HFFc6 (cell line): ENCODE measurements at places on chromosomes 12 and 14. TPM values are rescaled to one million over a fixed set of nuclear protein-coding genes. Genes with fewer than 3 reads are reported as not detected.

Gene ACRBP
- not detected in 3 replicates for total RNA-seq

Gene PSMA6
- total RNA-seq, result 181 to 221 TPM (median 186 TPM) in 3 replicates

Gene ALX1
- total RNA-seq, result not detected in 3 replicates

Gene PLEKHA5
- 16.5 and 19.0 TPM in 2 replicates for total RNA-seq

DNA sequence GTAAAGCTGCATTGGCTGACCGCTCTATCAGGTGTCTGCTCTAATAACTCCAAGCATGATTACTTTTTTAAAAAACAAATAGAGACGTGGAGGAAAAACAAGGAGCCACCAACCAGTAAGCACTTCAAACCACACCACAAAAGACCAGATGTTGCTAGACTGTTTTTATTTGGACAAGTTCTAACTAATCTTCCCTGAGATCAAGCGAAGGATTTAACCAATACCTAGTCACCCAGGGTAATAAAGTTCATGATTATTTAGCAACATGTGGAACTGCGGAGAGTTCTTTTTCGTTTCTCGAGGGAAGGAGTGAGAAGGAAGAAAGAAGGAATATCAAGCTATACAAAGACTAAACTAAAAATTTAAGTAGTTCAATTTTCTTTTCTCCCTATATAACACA lies 288.1 kb downstream of the DUSP6 start:
- H3K4me1 ChIP-seq, result peaks cover 70% of the 10 kb centered on the region
- no peaks in the 10 kb centered on the region; the same call in 1 of the 2 replicates for H3K36me3 ChIP-seq
- no peak overlapping the region for H3K4me3 ChIP-seq
- H3K27ac ChIP-seq, result peak overlapping the region; percentile 25; the same call in 1 of the 2 replicates

GRCh38 chr12:50599366-50600095 lies 94.7 kb downstream of the DIP2B start:
- peaks cover 4% of the 10 kb centered on the region for H3K36me3 ChIP-seq
- no peaks in the 10 kb centered on the region; the same call in 1 of the 2 replicates for H3K27me3 ChIP-seq
- peaks cover 61% of the 10 kb centered on the region for H3K4me1 ChIP-seq

GRCh38 chr12:47864646-47865235 lies 40.1 kb downstream of the VDR start:
- H3K4me3 ChIP-seq, result no peak overlapping the region
- no peak for DNase-seq
- no peaks in the 10 kb centered on the region for H3K36me3 ChIP-seq
- H3K27ac ChIP-seq, result no peak overlapping the region

GRCh38 chr12:101470939-101471338 lies 4.2 kb upstream of the SPIC start:
- H3K27ac ChIP-seq, result no peak overlapping the region
- DNase-seq, result no peak
- no peaks in the 10 kb centered on the region for H3K36me3 ChIP-seq
- peaks cover 2% of the 10 kb centered on the region for H3K27me3 ChIP-seq
- no peak overlapping the region for H3K4me3 ChIP-seq

Gene CYP27B1
- 0.64 to 1.5 TPM (median 0.99 TPM) in 3 replicates for total RNA-seq

GRCh38 chr12:8698132-8698851 lies 501 bp downstream of the RIMKLB start:
- H3K27ac ChIP-seq, result peak overlapping the region; percentile 86
- 0 out of 2 replicates have a peak, but pooled peaks cover 4% of the 10 kb centered on the region for H3K36me3 ChIP-seq

Gene LMO3
- total RNA-seq, result 0.09 to 0.42 TPM (median 0.12 TPM) in 3 replicates

DNA sequence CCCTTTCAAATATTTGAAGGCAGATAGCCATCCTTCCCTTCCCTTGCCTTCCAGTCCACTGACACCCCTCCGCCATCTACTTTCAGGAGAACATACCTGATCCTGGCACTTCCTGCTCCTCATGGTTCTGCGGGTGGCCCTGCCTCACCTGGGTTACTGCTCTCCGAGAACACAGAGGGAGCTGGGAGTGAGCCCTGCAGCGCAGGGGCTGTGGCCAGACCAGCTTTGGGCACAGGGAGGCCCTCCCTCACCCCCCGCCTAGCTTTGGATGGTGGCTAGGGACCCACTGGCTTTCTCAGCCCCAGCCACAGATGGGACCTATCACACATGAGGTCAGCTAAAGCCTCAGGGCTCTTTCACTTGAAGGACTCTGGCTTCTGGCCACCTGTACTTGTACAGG lies 12.4 kb downstream of the IQSEC3 start:
- H3K27ac ChIP-seq, result no peak overlapping the region
- no peaks in the 10 kb centered on the region for H3K4me1 ChIP-seq
- no peak overlapping the region for H3K4me3 ChIP-seq
- peaks cover 49% of the 10 kb centered on the region for H3K27me3 ChIP-seq

Gene SPTLC2
- 49.5 and 53.1 TPM in 2 replicates for total RNA-seq

Gene ANO2
- 0.51 TPM in 1 of 3 replicates, not detected in the others for total RNA-seq

DNA sequence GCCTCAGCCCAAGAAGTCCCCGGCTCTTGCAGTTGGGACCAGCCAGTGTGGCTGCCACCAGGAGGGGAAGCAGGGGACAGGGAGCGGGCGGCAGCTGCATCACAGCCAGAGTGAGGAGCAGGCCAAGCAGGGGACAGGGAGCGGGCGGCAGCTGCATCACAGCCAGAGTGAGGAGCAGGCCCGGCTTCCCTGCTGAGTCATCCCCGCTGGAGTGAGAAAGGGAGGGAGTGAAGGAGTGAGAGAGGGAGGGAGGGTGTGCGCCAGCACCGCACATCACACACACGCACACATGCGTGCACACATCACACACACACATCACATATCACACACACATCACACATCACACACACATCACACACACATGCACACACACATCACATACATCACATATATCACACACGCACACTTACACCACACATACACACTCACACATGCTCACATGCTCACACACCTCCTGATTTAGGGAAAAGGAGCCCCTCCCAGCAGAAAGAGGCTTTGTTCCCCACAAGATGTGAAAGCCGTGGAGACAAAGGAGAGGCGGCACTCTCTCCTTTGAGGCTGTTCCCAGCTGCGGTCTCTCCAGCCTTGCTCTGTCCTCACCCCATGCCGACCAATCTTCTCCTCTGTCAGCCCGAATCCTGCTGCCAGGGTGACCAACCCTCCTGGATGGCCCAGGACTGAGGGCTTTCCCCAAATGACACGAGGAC lies 16.7 kb upstream of the ZDHHC22 start:
- peak; percentile 57 for DNase-seq
- H3K4me1 ChIP-seq, result peaks cover 15% of the 10 kb centered on the region

- peaks cover 6% of the 10 kb centered on the region for H3K27me3 ChIP-seq
- peaks cover 48% of the 10 kb centered on the region for H3K4me1 ChIP-seq
- H3K36me3 ChIP-seq, result no peaks in the 10 kb centered on the region
- DNase-seq, result peak; percentile 88
- peak overlapping the region; percentile 55 for H3K27ac ChIP-seq
- no peak overlapping the region for H3K4me3 ChIP-seq
These were observed 71.7 kb upstream of the FERMT2 start for GRCh38 chr14:53022593-53022992.

DNA sequence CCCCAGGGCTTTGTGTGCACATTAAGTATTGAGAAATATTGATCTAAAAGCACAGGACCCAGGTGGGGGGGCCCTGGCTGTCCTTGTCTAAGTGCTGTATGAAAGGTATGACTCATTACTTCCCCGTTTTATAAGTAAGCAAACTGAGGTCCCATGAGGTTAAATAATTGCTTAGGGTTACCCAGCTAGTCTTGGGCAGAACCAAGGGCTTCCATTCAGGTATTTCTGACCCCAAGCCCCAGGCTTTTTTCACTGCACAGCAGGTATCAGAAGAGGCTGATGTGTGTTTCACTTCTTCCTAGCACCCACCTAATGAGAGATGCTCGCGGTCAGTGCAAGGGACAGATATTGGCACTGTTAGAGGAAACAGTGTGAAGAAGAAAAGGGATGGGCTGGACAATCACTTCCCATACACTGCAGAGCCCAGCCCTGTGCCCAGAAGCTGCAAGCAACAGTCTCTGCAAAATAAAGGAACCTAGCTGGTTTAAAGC lies 4.7 kb upstream of the TC2N start:
- H3K4me1 ChIP-seq, result peaks cover 7% of the 10 kb centered on the region; the same call in 1 of the 2 replicates
- H3K36me3 ChIP-seq, result peaks cover 42% of the 10 kb centered on the region
- no peak for DNase-seq
- no peak overlapping the region for H3K27ac ChIP-seq

GRCh38 chr14:50331596-50331995 lies 19.5 kb downstream of the DMAC2L start:
- no peaks in the 10 kb centered on the region for H3K36me3 ChIP-seq
- no peak overlapping the region for H3K27ac ChIP-seq
- no peak for DNase-seq
- H3K4me1 ChIP-seq, result peaks cover 28% of the 10 kb centered on the region
- no peaks in the 10 kb centered on the region for H3K27me3 ChIP-seq
- no peak overlapping the region for H3K4me3 ChIP-seq

DNA sequence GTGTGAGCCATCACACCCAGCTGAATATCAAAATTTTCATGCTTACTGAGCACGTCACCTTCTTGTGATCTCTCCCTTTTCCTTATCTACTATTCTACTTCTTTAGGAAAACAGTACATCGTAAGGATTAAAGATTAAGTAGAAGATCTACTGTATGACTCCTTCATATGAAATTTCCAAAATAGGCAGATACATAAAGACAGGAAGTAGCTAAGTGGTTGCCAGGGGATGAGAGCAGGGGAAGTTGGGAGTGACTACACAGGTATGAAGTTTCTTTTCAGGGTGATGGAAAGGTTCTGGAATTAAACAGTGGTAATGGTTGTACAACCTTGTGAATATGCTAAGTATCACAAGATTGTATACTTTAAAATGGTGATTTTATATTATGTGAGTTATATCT lies 36.5 kb upstream of the CERS5 start:
- H3K27ac ChIP-seq, result peak overlapping the region; percentile 93
- DNase-seq, result no peak
- H3K27me3 ChIP-seq, result peaks cover 2% of the 10 kb centered on the region
- peak overlapping the region; percentile 77; the same call in 1 of the 2 replicates for H3K4me3 ChIP-seq

Gene ENDOU
- 0.27 TPM in 1 of 3 replicates, not detected in the others for total RNA-seq

DNA sequence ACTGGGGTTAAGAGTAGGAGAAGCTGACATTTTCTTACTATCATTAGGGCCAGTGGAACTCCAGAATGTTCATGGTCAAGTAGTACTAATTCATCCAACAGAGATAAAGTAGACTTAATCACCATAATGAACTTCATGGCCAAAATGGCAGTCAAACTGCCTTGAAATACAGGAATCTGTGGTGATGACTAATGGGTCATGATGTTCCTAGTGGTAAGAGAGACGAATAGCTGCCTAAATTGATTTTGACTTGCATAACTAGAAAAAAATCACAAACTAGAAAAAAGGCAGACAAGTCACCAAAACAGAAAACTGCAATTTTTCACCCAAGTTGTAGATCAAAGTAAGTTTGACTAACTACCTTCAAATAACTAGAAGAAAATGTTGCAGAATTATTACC lies 138.5 kb downstream of the MGAT4C start:
- DNase-seq, result no peak
- H3K27ac ChIP-seq, result no peak overlapping the region
- no peaks in the 10 kb centered on the region for H3K4me1 ChIP-seq
- H3K36me3 ChIP-seq, result no peaks in the 10 kb centered on the region

Gene HOXC13
- total RNA-seq, result not detected in 2 replicates

Gene NKX2-1
- total RNA-seq, result not detected in 3 replicates

Gene KRT81
- 0.57 to 0.84 TPM (median 0.61 TPM) in 3 replicates for total RNA-seq

Gene DYNLL1
- 581 to 679 TPM (median 650 TPM) in 3 replicates for total RNA-seq

- H3K27ac ChIP-seq, result no peak overlapping the region
- peaks cover 4% of the 10 kb centered on the region for H3K27me3 ChIP-seq
- no peak overlapping the region for H3K4me3 ChIP-seq
- no peak for DNase-seq
These were observed 81.1 kb downstream of the ITPK1 start for GRCh38 chr14:93034671-93034994.

GRCh38 chr12:29176941-29177340 lies 27.9 kb downstream of the FAR2 start:
- DNase-seq, result no peak
- H3K4me1 ChIP-seq, result no peaks in the 10 kb centered on the region
- no peak overlapping the region for H3K4me3 ChIP-seq
- H3K36me3 ChIP-seq, result peaks cover 6% of the 10 kb centered on the region; the same call in 1 of the 2 replicates
- H3K27ac ChIP-seq, result no peak overlapping the region

GRCh38 chr14:72463291-72463866 lies 430.5 kb downstream of the DPF3 start:
- H3K36me3 ChIP-seq, result no peaks in the 10 kb centered on the region
- peaks cover 14% of the 10 kb centered on the region for H3K27me3 ChIP-seq
- no peak overlapping the region for H3K4me3 ChIP-seq
- DNase-seq, result peak; percentile 25
- peaks cover 14% of the 10 kb centered on the region for H3K4me1 ChIP-seq

GRCh38 chr12:93602897-93603668 lies 30.6 kb downstream of the SOCS2 start:
- no peak overlapping the region for H3K27ac ChIP-seq
- no peak overlapping the region for H3K4me3 ChIP-seq
- H3K36me3 ChIP-seq, result no peaks in the 10 kb centered on the region
- DNase-seq, result no peak
- peaks cover 2% of the 10 kb centered on the region; the same call in 1 of the 2 replicates for H3K27me3 ChIP-seq

Gene ADCY4
- 0.47 TPM in 1 of 3 replicates, not detected in the others for total RNA-seq

Gene CDKN3
- total RNA-seq, result 39.3 to 98.0 TPM (median 56.5 TPM) in 3 replicates

Gene KRT6B
- not detected in 2 replicates for total RNA-seq

Gene ZNF891
- total RNA-seq, result 0.63 and 0.68 TPM in 2 replicates

DNA sequence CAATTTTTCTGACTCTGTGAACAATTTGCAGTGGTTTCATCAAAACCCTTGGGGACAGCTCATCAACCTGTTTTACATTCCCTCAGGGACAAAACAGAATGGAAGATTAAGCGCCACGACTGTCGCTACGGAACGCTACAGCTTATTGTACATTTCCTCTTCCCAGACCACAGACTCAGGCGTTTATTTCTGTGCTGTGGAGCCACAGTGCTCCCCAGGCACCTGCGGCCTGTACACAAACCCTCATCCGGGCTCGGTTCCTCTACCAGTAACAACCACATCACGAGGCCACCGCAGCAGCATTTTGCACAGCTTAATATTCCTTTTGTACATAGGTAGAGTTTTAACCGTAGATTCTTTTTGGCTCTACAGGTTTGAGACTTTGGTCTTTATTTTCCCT lies 397.4 kb upstream of the OR4E1 start:
- no peaks in the 10 kb centered on the region for H3K4me1 ChIP-seq
- no peak overlapping the region for H3K27ac ChIP-seq
- H3K36me3 ChIP-seq, result peaks cover 4% of the 10 kb centered on the region; the same call in 1 of the 2 replicates
- no peaks in the 10 kb centered on the region; the same call in 1 of the 2 replicates for H3K27me3 ChIP-seq
- no peak for DNase-seq
- H3K4me3 ChIP-seq, result no peak overlapping the region

DNA sequence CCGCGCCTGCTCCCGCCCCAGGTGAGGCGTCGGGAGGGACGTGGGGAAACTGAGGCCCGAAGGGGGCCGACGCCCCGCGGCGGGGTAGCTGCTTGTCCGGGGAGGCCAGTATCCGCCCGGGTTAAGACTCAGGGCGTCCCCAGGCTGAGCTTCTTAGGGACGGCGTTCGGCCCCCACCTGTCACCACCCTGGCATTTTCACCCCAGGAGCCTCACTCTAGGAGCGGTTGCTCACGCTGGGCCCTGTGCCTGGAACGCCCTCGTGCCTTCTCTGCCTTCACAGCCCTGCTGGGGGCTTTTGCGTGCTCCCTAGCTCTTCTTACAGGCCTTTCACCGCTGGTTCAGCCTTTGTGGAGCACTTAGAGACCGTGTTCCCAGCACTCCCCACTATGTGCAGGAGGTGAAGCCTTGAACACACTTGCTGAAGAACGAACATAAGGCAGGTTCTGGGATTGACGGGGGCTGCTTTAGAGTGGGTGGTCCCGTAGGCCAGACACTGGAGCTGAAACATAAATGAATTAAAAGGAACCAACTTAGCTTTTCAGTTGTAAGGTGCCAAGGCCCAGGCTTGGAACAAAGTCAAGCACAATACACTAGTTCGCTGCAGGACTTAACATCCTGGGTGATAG lies 601 bp downstream of the ZNF839 start:
- H3K4me1 ChIP-seq, result peaks cover 54% of the 10 kb centered on the region
- DNase-seq, result peak; percentile 33
- H3K27ac ChIP-seq, result peak overlapping the region; percentile 88
- no peaks in the 10 kb centered on the region for H3K36me3 ChIP-seq
- H3K4me3 ChIP-seq, result peak overlapping the region; percentile 94
- H3K27me3 ChIP-seq, result peaks cover 7% of the 10 kb centered on the region
